ENCODE measurements at places on chromosomes 6 and 20.
A peak's percentile ranks its signal among the peaks of the same experiment; 100 is the strongest.

DNA sequence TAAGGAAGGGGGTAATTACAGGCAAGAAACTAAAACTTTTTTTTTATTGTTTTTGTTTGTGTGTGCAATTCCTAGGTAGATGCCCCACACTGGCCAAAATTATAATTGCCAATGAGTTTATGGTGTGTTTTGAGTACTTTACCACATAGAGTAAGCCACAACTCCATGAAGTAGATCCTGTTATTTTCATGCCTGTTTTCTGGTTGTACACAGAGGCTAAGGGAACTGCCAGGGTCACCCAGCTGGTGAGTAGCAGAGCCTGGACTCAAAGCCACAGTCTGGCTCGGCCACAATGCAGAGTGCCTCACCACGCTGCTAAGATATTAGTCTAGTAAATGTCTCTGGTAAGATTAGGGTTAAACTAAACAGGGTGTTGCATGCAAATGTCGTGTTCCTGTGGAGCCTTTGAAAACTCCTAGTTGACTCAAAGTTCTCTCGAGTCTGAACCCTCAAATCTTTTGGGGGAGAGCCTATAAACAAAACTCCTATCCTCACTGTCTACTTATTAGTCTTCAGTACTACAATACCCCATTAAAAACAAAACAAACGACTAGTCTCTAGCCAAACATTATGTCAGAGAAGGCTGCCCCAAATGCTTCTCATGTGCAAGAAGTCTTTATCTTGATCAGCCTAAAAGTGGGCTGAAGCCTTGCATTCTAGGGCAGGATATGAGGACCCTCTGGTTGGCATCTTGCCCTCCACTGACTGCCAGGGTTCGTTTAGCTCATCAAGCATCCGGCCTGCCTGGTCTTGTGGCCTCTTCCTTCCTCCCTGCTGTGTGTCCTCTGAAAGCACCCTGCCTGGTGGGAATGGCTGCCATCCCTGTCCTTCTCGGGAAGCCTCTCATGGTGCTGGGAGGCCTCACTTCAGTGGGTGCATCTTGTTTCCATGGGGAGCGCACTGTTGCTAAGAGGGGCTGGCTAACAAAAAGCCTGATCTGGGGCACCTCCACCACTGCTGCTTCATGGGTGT is 4.2 kb downstream of the DUSP22 start:
- DNase-seq: no peak

DNA sequence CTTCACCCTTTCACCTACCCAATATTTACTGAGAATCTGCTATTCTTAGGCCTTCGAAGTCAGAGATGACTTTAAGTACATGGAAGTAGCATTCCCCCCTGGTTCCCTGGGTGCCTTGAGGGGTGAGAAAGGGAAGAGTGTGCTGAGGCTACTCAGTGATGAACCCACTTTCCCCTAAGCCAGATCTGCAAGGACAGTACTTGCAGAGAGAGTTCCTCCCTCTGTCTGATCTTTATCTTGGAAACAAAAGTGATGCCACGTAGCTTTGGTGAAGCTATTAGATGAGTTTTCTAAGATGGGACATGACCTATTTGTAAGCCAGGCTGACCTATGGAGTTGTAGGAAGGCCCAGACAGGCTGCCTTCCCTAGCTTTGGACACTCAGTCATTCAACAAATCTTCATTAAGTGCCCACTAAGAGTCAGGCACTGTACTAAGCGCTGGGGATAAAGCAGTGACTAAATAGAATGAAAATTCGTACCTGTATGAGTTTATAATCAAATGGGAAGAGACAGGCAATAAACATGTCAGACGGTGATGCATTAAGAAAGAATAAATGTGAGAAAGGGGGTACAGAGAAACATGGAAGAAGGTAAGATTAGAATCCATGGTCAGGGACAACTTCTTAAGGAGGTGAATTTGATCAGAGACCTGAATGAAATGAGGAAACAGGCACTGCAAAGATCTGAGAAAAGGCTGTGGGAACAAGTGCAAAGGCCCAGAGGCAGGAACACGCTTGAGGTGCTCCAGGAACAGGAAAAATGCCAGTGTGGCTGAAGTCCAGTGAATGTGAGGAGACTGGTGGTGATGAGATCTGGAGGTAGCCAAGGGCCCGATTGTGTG is 42.2 kb downstream of the BCL2L1 start:
- no peak for DNase-seq

- DNase-seq: no peak
Measured at GRCh38 chr6:116133453-116133852, 7.5 kb upstream of the COL10A1 start.

DNA sequence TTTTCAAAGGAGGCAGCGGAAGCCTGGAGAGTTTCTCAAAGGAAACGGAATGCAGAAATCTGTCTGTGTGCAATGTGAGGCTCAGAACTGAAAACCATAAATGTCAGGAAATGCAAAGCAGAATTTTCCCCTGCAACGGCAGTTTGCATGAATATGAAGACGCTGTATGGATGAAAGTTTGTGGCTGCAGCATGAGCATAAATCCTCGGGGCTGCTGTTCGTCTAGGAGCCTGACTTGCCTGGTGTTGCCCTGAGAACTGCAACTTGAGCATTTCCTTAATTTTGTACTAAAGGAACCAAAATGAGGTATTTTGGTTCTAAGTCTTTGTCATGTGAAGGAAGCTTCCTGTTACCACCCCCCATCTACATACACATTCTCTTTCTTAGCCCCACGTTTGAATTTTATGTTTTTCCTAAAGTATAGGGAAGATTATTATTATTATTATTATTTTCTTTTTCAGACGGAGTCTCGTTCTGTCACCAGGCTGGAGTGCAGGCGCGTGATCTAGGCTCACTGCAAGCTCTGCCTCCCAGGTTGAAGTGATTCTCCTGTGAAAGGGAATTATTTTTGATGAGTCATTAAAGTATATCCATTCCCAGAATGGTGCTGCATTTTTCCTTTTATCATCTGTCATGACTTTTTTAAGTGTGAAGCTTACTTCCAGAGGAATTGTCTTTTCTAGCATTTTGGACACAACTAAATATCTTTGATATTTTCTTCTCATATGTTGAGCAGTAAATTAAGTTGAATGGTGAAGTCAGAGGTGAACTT is 33.1 kb downstream of the MTHFD1L start:
- no peak for DNase-seq

DNA sequence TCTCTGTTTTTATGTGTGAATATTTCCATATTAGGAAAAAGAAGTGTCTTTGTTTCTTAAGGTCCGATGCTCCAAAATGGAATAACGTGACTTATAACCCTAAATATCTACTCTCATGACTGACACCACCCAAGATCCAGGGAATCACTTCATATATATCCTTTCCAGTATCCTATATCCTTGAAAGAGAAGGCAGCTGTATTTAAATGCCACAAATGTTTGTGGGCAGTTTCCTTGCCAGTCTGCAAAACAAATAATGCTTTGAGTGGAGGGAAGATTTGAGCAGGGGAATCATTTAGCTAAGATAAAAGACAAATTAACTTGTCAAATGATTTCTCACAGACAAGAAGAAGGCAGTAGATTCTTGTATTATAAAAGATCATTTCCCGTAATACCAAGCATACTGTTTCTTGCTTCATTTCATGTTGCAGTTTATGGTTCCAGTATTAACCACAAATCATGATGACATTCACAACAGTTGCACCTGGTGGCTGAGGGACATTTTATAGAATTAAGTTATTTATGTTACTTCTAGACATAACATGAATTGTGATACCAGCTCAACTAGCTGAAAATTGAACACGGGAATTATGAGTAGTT is 30.0 kb upstream of the FABP7 start:
- no peak for DNase-seq

GRCh38 chr6:75285283-75285639 is 669 bp upstream of the TMEM30A start:
- DNase-seq: no peak

GRCh38 chr6:168133687-168134559 is 54.9 kb upstream of the FRMD1 start:
- DNase-seq: peak; percentile 23

DNA sequence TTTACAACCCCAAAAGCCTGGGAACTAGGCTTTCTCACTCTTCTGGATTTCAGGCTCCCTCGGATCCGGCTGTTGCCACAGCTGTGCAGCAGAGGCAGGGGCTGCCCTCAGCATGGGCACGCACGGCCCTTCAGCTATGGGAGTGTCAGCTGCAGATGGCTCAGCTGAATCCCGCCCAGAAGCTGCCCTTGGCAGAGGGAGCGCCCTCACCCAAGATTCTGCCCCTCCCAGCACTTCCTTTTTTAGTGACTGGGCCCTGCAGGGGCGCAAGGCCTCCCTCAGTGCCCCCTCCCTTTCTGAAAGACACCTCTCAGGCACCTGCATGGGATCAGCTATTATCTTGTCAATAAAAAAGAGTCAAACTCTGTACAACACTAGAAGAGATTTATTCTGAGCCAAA is 67.9 kb upstream of the THBS2 start:
- no peak for DNase-seq

GRCh38 chr6:125913864-125914351 is 42.7 kb upstream of the HINT3 start:
- peak; percentile 77 for DNase-seq

DNA sequence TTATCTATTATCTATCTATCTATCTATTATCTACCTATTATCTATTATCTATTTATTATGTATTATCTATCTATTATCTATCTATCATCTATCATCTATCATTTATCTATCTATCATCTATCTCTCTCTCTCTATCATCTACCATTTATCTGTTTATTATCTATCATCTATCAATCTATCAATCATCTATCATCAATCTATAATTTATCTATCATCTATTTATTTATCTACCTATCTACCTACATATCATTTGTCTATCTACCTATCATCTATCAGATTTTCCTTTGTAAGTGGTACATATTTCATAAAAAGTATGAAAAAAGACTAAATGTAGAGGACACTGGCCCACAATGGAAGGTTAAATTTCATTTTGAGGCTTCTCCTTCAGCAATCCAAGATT is 212.1 kb upstream of the EXOC2 start:
- no peak for DNase-seq

GRCh38 chr6:111996144-111996865 is 57.6 kb upstream of the CCN6 start:
- DNase-seq: no peak

GRCh38 chr6:168695701-168696100 is 254.7 kb downstream of the SMOC2 start:
- no peak for DNase-seq

- DNase-seq: no peak
Measured at GRCh38 chr20:20933142-20933958, 172.8 kb downstream of the LINC00237 start.

DNA sequence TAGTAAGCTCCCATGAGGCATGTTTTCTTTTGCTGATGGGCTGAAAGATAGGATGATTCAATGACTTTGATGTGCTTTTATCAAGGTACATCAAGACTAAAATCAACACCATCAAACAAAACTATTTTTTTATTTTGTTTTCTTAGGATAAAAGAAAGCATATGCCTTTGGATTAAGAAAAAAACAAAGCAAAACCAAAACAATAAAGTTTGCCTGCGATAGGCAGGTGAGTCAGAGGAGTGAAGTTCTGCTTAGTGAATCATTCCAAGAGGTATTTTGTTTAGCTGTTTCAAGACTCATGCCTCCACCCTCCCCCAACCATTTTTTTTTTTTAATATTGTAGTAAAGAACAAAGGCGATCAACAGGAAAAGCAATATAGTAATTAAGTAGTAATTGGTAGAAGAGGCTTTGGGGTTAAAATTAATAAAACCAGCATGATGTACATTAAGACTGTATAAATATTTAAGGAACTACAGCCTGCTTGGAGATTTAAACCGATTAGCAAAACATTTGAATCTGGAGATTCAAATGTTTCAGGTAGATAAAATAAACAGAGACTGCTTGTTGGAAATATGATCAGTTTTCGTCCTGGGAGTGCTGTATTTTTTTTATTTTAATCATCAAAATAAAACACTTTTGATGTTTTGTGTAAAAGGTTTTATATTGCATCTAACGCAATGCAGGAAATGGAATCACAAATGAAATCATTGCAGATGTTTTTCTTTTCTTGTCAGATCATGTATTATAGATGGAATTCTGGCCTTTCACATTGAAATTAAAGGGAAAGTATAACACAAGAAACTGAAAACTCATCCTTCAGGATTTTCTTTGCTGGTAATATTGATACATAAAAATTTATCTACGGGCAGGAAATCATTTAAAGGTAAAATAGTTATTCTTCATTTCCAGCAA is 482.3 kb upstream of the MANEA start:
- DNase-seq: peak; percentile 11

DNA sequence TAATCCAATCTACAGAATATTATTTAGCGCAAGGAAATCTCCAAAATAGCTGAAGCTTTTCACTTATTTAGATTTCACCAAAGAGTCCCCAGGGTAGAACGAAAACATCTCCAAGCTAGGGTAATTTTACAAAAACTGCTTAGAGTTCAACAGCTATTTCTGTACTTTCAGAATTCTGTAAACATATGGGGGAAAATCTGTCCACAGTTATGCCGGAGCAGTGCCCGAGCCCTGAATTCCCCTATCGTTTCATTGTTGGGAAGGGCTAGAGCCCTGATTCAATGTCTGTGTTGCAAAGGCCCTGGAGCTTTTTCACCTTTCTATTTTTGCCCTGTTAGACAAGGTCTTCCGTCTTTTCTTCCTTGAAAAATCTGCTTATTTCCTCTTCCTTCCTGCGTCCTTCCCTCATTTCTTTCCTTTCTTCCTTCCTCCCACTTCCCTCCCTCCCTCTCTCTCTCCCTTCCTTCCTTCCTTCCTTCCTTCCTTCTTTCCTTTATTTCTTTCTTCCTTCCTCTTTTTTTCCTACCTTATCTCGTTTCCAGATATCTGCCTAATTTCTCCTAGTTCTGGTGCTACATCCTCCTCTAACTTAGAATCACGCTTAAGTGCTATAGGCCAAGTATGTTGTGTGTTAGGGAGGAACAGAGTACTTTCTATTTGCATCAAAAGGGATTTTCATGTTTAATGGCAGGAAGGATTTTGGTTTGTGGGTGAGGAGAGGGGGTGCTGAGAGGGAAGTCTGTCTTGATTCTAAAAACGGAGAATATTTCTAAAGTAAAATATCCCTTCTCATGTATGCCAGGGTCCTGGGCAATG is 122.5 kb upstream of the BMP2 start:
- no peak for DNase-seq

GRCh38 chr6:18527836-18528743 is 140.9 kb downstream of the RNF144B start:
- DNase-seq: peak; percentile 41

- peak; percentile 39 for DNase-seq
Measured at GRCh38 chr20:54084727-54085388, 14.5 kb upstream of the BCAS1 start.

Data from AG20443 (cell line).